Mammary epithelial cell (primary cell): ENCODE measurements at places on chromosomes 4 and X.

DNA sequence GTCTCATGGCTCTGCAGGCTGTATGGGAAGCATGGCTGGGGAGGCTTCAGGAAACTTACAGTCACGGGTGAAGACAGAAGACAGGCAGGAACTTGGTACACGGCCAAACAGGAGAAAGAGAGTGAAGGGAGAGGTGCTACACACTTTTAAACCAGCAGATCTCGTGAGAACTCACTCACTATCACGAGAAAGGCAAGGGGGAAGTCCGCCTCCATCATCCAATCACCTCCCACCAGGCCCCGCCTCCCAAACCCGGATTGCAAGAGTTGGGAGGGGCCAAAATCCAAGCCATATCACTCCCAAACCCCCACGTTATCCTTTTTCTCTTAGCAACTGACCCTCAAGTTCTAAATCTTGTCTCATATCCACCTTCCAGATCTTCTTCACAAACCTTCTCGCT is 1710.5 kb upstream of the TENM3 start:
- DNase-seq = no peak

DNA sequence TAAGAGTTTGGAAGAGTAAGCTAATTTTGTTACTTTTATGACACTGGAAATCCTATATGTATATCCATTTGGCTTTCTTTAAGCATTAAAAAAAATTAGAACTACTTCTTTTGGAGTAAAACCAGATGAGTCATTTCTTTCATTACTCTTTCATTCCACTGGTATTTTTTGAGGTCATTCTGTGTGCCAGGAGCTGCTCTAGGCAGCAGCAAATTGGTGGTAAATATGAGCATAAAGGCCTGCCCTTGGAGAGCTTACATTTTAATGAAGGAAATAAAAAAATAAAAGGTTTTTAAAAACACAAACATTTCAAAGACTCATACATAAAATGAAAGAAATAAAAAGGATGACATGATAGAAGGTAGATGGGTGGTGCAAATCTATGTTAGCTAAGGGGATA is 37.4 kb downstream of the MID1 start:
- DNase-seq = no peak

GRCh38 chrX:35858361-35858760 is 60.2 kb downstream of the MAGEB16 start:
- no peak for DNase-seq

DNA sequence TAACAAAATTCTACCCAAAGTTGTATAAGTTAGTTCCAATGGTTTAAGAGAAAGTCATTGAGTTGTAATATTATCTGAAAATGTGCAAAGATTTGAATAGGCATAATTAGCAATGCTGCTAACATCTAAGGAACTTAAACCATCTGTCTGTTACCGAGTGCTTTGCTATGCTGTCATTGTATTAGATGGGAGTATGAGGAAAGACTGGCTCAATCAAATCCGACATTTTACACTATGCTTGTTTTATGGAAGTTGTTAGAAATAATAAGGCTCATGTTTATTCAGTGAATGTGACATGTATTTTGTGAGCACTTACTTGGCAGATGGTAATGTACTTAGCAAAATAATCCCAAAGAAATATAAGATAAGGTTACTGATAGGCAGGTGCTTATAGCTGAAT is 1715.1 kb downstream of the PCDH7 start:
- DNase-seq = no peak

- no peak for DNase-seq
These were observed 299.5 kb downstream of the ARHGAP24 start for GRCh38 chr4:85774489-85774888.

DNA sequence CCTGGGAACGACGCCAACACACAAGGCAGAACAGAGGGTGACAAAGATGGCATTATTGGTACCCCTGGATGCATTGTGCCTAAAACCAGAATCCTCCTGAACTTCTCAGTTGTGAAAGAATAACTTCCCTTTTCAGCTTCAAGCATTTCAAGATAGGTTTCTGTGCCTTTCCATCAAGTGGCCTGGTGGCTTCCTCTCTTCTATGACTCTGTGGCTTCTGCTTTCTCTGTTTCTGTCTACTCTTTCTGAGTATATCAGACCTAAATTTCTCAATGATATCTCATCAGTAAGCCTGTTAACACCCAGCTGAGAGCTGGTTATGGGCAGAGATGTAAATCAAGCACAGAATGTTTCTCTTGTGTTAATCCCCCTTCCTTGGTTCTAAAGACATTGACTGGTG is 21.4 kb upstream of the FAM9B start:
- no peak for DNase-seq

GRCh38 chr4:71974681-71975080 is 57.1 kb upstream of the NPFFR2 start:
- DNase-seq = peak; percentile 46

- DNase-seq = no peak
These were observed 73.6 kb downstream of the TMEM156 start for GRCh38 chr4:38958453-38959190.

DNA sequence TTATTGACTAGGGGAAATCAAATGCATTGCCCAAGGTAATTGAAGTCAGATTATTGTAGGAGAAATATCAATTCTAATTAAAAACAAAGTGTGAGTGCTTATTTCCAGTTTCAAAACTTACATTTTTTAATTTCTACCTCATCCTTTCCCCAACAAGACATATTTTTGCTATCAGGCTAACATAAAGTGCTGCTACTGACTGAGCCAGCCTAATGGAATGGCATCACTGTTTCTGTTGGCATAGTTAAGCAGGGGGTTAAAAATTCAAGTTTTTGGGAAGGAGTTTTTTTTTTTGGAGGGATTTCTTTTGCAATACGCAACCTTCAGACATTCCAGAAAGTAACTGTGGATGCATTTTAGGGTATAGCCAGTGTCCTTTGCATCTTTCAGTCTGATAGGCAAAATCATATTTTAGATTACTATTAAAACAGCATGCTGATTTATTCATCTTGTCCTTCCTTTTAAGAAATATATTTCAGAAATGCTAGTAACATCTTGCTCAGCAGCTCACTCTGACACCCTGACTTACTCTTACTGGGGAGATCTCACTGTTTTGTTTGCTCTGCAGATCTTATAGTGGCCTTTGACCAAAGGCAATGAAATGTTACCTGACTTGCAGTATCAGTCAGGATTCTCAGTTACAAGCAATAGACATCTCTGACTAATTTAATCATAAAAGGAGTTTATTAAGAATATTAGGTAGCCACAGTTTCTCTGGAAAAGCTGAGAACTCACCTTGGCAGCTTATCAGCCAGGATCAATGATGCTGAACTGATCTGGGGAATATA is 24.4 kb downstream of the GAB1 start:
- DNase-seq = no peak

DNA sequence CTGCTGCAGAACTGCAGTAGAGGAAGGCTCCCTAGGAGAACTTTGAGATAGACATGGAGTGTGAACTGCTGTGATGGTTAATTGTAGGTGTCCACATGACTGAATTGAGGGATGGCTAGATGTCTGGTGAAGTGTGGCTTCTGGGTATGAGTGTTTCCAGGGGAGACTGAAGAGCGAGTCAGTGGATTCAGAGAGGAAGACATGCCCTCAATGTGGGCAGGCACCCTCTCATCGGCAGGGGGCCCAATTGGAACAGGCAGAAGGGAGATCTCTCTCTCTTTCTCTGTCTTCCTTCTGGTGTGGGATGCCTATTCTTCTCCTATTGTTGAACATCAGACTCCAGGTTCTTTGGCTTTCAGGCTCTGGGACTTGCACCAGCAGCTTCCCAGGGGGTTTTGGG is 304.7 kb upstream of the GATB start:
- no peak for DNase-seq

DNA sequence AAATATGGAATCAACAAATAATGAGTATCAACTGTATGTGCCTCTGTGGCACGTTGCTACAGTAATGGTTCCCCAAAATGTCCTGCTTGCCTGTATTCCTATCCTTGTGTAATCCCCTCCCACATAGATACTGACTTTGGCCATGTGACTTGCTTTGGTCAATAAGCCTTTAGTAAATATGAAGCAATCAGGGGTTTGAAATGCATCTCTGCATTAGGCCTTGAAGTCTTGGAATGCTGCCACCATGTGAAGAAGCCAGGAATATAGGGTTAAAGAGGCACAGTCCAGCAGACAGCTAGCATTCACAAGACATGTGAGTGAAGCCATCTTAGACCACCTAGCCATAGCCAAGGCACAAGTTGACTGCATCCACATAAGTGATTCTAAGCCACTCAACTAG is 190.9 kb downstream of the GABRB1 start:
- DNase-seq = no peak

DNA sequence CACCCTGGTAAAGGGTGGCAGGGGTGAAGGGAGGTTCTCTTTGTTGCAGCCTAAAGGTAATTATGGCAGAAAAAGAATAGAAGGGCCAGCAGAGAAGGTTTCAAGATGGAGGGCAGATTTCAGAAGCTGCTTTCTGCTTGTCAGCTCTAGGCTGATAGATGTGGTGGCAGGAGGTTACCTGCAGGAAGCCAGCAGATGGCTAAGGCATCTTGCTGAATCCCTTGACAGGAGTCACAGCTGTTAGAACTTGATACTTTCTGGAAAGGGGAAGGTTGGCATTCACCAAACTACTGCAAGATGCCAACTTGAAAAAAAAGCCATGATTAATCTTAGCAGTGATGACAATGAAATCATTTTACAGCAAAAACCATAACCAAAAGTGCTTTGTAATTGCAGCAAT is 69.5 kb upstream of the CBLL2 start:
- DNase-seq = no peak

GRCh38 chr4:28879178-28879577 is 1841.0 kb upstream of the PCDH7 start:
- no peak for DNase-seq

DNA sequence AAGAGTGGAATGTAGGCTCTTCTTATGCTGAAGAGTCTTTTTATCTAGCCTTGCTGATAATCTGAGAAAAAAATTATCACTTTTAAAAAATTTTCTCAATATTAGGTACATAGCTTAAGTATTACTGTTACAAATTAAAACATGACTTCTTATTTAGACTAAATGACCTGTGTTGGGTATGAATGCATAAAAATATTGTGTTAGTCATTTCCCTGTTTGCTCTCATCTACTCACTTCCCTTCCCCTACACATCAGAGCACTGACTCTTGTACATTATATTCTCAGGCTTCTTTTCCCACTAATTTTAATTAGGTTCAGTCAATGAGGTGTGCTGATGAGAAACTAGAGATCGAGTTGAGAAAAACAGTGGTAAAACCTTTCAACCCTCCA is 881.0 kb downstream of the PCDH18 start:
- no peak for DNase-seq

DNA sequence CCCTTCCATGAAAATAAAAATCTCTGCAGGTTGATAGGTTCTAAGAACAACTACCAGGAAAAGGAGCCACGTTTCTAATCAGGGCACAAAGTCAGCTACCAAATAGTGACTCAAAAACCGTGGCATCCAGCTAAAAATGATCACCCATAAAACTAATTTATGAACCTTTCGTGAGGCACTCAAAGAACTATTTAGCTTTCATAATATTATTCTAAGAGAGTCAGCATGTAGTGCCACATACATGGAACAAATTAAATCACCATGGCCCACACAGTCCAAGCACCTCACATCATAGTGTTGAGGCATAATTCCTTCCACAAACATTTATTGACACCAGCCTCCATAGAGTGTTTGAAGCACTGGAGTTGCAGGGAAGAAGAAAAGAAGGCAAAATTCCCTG is 252.0 kb upstream of the PPARGC1A start:
- DNase-seq = no peak

DNA sequence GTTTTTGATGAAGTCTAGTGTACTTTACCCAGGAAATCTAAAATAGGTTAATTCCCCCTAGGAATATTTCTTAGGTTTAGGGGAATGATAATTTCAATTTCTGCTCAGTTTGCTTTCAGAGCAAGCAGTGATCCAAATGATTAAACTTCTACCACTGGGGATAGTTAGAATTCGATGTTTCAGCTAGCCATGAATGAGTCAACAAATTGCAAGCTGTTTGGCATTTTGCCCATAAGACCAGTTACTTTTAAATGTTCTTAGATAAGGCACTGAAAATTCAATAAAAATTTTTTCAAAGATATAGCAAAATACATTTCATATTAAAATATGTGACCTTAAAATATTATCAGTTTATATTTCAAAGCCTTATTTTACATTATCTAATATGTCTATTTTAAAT is 993.6 kb downstream of the ARAP2 start:
- DNase-seq = no peak

GRCh38 chr4:176223561-176223960 is 28.2 kb upstream of the SPATA4 start:
- DNase-seq = no peak

GRCh38 chr4:11685481-11685880 is 256.8 kb upstream of the HS3ST1 start:
- no peak for DNase-seq

DNA sequence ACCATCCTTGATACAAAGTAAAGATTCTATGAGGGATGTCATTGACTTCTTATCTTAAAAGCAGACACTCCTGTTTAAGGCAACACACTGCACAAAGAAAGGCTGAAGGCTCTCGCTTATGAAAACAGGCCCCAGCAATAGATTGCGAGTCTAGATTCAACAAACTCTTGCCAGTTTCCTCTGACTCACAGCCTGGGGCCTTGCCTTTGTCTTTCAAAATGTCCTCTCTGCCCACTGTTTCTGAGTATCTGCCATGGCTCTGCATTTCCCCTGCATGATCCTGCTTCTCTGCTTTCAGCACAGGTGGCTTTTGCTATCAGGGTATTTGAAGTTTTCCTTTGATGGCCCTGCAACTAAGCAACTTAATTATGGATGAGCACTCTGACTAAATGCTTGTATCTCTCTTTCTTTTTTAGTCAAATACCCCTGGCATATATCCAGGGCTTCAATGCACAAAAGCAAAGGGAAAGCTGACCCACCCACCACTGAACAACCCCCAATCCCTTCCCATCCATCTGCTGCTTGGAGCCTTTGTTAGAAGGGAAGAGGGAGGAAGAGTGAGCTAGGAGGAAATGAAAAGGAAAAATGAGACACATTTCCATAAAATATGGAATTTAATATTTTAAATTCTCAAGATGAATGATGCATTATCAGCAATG is 32.2 kb downstream of the NDP start:
- peak; percentile 51 for DNase-seq

- DNase-seq = no peak
These were observed 1111.0 kb upstream of the AGA start for GRCh38 chr4:178553201-178553600.

- DNase-seq = no peak
These were observed 334.5 kb downstream of the GALNTL6 start for GRCh38 chr4:172147687-172148086.

- DNase-seq = no peak
These were observed 401.8 kb downstream of the PABPC4L start for GRCh38 chr4:133799717-133800315.
